Mesothelial cell of epicardium (in vitro differentiated cells): ENCODE measurements at places on chromosomes 6 and 20.

DNA sequence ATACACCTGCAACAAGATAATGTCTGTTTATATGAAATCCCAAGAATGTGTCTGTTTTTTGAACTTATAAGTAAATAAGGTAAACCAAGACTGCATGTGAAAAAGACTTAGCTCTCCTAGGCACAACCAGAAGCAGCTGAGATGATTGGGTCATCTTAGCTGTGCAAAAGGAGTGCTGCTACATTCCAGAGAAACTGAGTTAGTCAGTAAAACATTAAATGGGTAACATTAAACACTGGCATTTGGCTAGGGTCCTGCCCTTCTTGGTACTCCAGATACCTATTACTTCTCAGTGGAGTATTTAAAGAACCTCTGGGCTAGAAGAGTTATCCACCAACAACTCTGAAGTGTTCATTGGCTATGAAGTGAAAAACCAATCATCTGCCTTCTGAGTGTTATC lies 47.8 kb downstream of the ILRUN start:
- no peak for DNase-seq

DNA sequence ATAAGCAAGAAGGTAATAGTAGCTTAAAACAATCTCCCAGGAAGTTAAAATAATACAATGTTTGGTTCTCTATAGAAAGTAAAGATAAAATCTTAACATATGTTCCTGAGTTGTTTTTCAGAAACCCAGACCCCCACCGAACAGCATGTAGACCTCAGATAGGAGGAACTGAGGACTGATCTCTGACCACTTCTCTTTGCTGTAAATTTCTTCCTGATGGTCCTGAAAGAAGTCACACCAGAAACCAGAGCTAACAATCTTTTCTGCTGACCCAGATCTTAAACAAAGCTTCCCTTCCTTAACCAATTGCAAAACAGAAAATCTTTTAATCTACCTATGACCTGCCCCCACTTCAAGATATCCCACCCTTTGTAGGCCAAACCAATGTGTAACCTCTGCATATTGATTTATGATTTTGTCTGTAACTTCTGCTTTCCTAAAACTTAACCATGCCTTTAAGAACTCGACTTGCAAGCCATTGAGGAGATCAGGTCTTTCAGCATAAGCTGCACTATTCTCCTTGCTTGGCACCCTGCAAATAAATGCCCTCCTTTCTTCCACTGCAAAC lies 21.9 kb upstream of the BEND6 start:
- no peak for DNase-seq

- no peak for DNase-seq
These were observed 51.0 kb downstream of the ABHD12 start for GRCh38 chr20:25339608-25340007.

DNA sequence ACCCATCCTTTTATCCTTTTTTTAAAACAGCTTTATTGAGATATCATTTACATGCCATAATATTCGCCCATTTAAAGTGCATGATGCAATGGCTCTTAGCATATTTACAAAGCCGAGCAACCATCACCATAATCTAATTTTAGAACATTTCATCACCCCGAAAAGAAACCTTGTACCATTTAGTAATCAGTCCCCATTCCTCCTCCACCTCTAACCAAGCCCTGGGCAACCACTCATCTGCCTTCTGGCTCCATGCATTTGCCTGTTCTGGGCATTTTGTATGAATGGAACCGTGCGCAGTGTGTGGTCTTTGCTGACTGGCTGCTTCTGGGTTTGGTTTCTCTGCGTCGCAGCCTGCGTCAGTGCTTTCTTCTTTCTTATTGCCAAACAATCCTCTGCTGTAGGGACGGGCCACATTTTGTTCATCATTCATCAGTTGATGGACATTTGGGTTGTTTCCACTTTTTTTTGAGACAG lies 10.2 kb upstream of the EEF1A2 start:
- no peak for DNase-seq

GRCh38 chr6:167356874-167357273 lies 32.0 kb downstream of the TTLL2 start:
- no peak for DNase-seq

DNA sequence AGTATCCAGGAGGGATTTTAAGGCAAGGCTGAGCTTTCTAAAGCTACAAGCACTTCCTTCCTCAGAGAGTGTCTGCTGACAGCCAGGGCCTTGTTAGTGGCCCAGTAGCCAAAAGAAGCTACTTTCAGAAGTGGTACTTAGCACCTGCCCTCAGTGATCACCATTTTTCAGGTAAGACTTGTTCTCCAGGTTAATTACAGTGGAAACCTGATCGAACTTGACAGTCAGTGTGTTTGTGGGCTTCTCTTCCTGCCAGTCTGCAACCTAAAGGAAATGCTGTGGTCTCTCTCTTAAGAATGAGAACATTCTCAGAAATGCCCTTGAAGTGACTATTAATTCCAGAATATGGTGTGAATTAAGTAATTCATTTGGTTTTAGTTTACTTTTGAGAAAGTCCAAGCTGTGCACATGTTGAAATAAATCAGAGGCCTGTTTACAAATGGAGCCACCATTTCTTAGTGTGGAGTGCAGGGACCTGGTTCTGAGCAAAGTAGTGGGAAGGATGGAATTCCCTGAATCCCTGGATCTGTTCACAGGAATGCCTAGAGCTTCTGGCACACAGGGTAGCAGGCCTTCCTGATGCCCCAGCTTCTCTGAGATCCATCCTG lies 185.3 kb upstream of the AGPAT4 start:
- no peak for DNase-seq

DNA sequence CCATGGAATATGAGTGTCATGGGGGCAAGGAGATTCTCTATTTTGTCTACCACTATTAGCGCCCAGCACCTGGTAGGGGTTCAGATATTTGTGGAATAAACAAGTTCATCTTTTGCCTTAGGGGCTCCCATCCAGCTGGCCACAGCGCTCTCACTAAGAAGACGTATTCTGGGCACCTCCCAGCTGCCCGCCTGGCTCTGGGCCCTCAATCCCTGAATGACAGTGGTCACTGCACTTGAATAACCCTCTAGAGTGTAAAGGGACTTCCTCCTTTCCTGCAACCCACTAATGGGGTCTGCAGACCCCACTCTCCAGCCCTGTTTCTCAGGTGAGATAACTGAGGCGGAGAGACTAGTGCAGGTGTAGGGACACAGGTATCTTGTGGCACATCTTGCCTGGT lies 36.2 kb downstream of the SNX5 start:
- no peak for DNase-seq
